ENCODE measurements at places on chromosomes 2 and 18. TPM values are rescaled to one million over a fixed set of nuclear protein-coding genes. Genes with fewer than 3 reads are reported as not detected.

- peak overlapping the region; percentile 5 for H3K27ac ChIP-seq
- peaks cover 7% of the 10 kb centered on the region for H3K36me3 ChIP-seq
- peaks cover 14% of the 10 kb centered on the region for H3K4me1 ChIP-seq
- no peak overlapping the region for H3K4me3 ChIP-seq
Measured at GRCh38 chr2:118841450-118841827, 6.0 kb downstream of the EN1 start.

DNA sequence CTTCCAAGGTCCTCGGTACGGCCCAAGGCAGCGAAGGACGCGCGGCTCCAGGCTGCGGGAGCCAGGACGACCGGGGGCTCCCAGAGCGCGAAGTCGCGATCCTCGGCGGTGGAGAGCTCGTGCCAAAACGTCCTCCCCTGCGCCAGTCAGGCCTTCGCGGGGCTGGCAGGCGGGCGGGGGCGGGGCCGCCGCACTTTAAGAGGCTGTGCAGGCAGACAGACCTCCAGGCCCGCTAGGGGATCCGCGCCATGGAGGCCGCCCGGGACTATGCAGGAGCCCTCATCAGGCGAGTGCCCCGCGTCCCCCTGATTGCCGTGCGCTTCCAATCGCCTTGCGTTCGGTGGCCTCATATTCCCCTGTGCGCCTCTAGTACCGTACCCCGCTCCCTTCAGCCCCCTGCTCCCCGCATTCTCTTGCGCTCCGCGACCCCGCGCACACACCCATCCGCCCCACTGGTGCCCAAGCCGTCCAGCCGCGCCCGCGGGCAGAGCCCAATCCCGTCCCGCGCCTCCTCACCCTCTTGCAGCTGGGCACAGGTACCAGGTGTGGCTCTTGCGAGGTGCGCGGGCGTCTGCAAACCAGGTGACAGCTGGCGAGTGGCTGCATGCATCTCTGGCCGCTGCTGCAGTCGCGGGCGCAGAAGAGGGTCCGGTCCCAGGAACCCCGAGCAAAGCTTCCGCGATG is at the start of gene CIDEA:
TSS of gene CIDEA (plus strand) at position 226 of the 684 bp plus-strand sequence. CDS start at position 249, 23 bp downstream.
- H3K4me1 ChIP-seq: no peaks in the 10 kb centered on the region
- no peak for DNase-seq
- no peak within 1 kb of the TSS for H3K4me3 ChIP-seq
- no peaks in the 10 kb centered on the region for H3K36me3 ChIP-seq
- peaks cover 61% of the 10 kb centered on the region for H3K27me3 ChIP-seq

GRCh38 chr2:204892506-204893255 is 347.4 kb downstream of the PARD3B start:
- H3K27me3 ChIP-seq: no peaks in the 10 kb centered on the region
- peaks cover 15% of the 10 kb centered on the region for H3K4me1 ChIP-seq
- no peak overlapping the region for H3K4me3 ChIP-seq
- no peak overlapping the region for H3K27ac ChIP-seq
- no peak for DNase-seq
- peaks cover 19% of the 10 kb centered on the region for H3K36me3 ChIP-seq

DNA sequence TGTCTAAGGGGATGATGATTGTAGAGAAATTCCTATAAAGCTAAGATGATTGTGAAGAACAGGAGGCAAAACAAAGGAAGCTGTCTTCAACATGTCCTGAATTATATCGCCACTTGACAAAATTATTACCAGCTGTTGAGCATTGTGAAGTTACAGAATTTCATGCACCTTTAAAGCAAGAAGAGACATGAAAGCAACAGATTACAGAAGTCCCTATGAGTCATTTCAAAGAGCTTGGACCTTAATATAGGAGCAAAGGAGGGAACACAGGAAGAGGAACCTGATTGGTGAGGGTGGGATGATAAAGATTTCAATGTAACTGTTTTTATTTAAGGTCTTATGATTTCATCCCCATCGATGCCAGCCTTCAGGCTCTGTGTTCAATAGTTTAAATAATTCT is 526.9 kb upstream of the HNMT start:
- no peaks in the 10 kb centered on the region for H3K4me1 ChIP-seq
- H3K36me3 ChIP-seq: no peaks in the 10 kb centered on the region
- H3K27me3 ChIP-seq: no peaks in the 10 kb centered on the region

GRCh38 chr18:10661317-10661716 is 135.5 kb downstream of the NAPG start:
- no peaks in the 10 kb centered on the region for H3K27me3 ChIP-seq
- no peak for DNase-seq
- H3K36me3 ChIP-seq: no peaks in the 10 kb centered on the region
- H3K4me3 ChIP-seq: no peak overlapping the region
- H3K4me1 ChIP-seq: no peaks in the 10 kb centered on the region

GRCh38 chr2:69958480-69958879 is 3.0 kb downstream of the ASPRV1 start:
- peaks cover 7% of the 10 kb centered on the region for H3K4me1 ChIP-seq
- H3K27me3 ChIP-seq: peaks cover 25% of the 10 kb centered on the region
- DNase-seq: no peak

GRCh38 chr2:46490521-46491141 is 11.3 kb downstream of the TMEM247 start:
- H3K27ac ChIP-seq: no peak overlapping the region
- H3K4me3 ChIP-seq: no peak overlapping the region
- H3K4me1 ChIP-seq: no peaks in the 10 kb centered on the region
- H3K27me3 ChIP-seq: no peaks in the 10 kb centered on the region
- no peaks in the 10 kb centered on the region for H3K36me3 ChIP-seq

DNA sequence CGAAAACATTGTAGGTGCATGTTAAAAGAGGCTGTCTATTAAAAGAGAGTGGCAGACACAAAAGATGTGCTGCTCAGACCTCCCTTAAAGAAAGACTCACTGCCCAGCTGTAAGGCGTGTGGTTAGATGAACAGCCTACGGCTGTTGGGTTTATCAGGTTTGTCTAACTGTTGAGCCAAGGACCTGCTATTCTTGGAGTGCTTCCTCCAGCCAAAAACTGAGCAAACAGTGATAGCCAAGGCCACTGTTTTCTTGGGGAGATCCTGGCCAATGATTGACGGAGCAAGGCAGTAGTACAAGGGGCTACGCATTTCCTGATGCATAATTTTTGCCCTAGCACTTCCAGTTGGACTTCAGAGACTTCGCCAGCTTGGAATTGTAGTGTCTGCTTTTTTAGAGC is 1.4 kb upstream of the RAB3GAP1 start:
- peaks cover 41% of the 10 kb centered on the region for H3K4me1 ChIP-seq
- H3K36me3 ChIP-seq: peaks cover 18% of the 10 kb centered on the region
- H3K27me3 ChIP-seq: peaks cover 4% of the 10 kb centered on the region

DNA sequence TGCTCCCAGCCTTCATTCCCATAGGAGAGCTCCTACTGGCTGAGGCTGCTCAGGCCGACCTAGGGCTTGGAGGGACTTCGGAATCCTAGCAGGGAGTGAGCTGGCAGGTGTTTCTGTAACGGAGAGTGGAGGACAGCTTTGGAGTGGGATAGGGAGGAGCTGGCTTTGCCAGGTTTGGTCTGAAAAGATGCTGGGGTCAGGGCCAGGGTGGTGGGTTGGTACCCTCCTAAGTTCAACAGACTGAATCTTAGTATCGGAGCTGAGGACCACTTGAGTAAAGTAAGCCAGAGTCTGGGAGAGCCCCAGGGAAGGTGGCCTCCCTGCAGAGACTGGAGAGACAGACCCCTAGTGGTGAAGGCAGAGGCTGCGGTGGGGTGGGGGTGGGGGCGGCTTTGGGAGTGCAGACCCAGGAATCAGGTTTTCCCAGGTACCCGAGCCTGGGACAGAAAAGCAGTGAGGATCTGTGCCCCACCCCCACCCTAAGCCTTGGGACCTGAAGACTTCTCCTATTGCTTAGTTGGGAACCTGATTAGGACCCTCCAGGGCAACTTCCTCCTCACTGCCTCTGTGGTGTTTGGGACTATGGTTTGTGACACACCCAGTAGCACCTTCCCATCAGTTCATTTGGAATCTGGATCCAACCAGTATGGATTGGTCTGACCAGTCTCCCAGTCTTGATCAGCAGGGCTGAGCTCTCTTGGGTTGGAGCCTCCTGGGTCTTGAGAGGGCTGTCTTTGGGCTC is 3.0 kb downstream of the CNNM4 start:
- H3K36me3 ChIP-seq: peaks cover 3% of the 10 kb centered on the region
- peak overlapping the region; percentile 74 for H3K4me3 ChIP-seq
- H3K27ac ChIP-seq: peak overlapping the region; percentile 60
- H3K27me3 ChIP-seq: no peaks in the 10 kb centered on the region
- no peak for DNase-seq
- H3K4me1 ChIP-seq: peaks cover 62% of the 10 kb centered on the region

- H3K4me3 ChIP-seq: no peak overlapping the region
- no peak for DNase-seq
- H3K27me3 ChIP-seq: peaks cover 23% of the 10 kb centered on the region
- peaks cover 3% of the 10 kb centered on the region for H3K4me1 ChIP-seq
- H3K27ac ChIP-seq: no peak overlapping the region
Measured at GRCh38 chr2:205771031-205771430, 88.7 kb downstream of the NRP2 start.

GRCh38 chr2:1488181-1488671 is 75.0 kb downstream of the TPO start:
- peaks cover 3% of the 10 kb centered on the region for H3K27me3 ChIP-seq
- no peak for DNase-seq
- no peaks in the 10 kb centered on the region for H3K36me3 ChIP-seq
- no peak overlapping the region for H3K4me3 ChIP-seq
- peaks cover 1% of the 10 kb centered on the region for H3K4me1 ChIP-seq
- H3K27ac ChIP-seq: no peak overlapping the region

DNA sequence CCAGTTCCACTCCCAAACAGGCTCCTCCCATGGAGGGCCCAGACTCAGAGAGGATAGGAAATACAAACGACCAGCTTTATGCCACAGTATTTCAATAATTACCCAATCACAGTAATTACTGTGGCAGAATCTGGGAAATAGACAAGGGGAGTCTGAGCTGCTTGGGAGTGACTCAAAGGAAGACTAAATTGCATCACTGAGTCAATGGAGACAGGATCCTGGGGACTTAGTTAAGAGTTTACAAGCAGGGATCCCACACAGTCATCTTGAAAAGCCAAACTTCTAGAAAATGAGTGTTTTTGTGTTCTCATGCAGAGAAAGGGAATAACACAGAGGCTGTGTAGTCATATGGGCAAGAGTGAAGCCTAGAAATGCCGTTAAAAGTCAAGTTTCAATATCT is 1142.1 kb downstream of the CNTNAP5 start:
- no peaks in the 10 kb centered on the region for H3K4me1 ChIP-seq
- no peaks in the 10 kb centered on the region for H3K27me3 ChIP-seq
- H3K4me3 ChIP-seq: no peak overlapping the region
- H3K36me3 ChIP-seq: no peaks in the 10 kb centered on the region
- DNase-seq: no peak

DNA sequence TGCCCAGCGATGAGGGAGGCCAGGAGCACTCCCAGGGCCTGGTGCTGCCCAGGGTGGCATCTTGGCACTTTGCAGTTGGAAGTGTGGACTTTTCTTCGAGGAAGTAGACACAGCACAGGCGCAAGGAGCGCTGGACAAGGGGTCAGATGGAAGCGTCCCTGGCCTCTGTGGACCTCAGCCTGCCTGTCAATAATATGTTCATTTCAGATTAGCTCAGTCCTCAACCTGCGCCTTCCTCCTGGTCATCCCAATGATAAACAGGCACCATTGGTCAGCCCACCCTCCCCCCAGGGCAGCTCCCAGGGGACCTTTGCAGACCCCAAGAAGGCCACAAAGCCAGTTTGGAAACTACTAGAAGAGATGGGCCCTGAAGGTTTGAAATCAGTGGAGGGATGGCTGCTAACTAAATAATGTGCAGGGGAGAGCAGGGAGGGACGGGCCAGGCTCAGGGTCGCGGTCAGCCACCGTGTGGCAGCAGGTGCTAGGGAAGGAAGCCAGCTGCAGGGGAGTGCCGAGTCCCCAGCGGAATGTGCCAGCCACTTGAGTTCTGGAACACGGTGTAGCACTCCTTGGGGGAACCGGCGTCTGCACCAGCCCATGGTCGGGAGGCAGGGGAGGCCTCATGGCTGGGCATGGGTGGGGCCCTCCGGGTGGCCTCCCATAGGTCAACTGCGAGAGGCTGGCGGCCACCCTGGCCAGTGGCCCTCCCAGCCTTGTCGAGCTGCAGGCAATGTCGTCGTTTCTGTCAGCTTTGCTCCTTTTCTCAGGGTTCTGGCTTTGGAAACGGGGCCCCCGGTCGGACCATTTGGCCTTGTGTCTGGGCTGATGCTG is 59.9 kb downstream of the ADI1 start:
- no peak overlapping the region for H3K27ac ChIP-seq
- no peaks in the 10 kb centered on the region for H3K27me3 ChIP-seq

DNA sequence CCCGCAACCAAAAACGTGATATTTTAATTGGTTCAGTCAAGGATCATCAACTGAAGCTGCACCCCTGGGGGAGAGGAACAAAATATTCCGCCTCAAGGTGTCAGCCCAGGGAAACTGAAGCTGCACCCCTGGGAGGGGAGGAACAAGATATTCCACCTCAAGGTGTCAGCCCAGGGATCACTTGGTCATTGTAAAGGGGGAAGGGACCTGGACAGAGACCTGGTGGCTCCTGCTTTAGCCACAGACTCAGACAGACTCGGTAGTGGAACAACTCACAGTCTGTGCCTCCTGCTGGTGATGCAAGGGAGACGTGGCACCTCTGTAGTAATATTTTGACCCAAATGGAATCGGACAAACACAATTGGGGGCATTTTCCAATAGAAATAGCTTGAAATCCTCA is 75.1 kb downstream of the GBX2 start:
- H3K4me1 ChIP-seq: no peaks in the 10 kb centered on the region
- DNase-seq: no peak
- no peak overlapping the region for H3K4me3 ChIP-seq
- H3K27me3 ChIP-seq: no peaks in the 10 kb centered on the region
- no peak overlapping the region for H3K27ac ChIP-seq

DNA sequence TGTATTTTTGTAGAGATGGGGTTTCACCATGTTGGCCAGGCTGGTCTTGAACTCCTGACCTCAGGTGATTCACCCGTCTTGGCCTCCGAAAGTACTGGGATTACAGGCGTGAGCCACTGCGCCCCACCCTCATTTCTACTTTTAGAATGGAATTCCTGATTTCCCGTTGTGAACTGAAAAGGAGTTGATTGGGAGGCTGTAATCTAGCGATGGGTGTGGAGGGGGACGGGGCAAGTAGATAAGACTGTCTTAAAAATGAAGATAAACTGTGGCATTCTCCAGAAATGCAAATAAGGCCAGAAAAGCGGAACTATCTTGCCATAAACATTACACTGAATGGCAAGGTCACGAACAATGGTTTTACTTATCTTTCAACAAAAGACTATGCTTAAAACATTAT is 135.4 kb downstream of the TRIB2 start:
- H3K27me3 ChIP-seq: peaks cover 45% of the 10 kb centered on the region
- H3K27ac ChIP-seq: no peak overlapping the region
- H3K4me1 ChIP-seq: peaks cover 7% of the 10 kb centered on the region
- no peaks in the 10 kb centered on the region for H3K36me3 ChIP-seq

The STAT4 gene
- total RNA-seq: 84.4 TPM

The CYRIA gene
- total RNA-seq: 0.20 TPM

The UGT1A6 gene
- not detected for total RNA-seq

The CNTNAP5 gene
- total RNA-seq: not detected

The MROH2A gene
- total RNA-seq: not detected

The PRKAG3 gene
- total RNA-seq: not detected

The HOXD12 gene
- not detected for total RNA-seq

The IL18RAP gene
- 3.8 TPM for total RNA-seq

The OR6B2 gene
- not detected for total RNA-seq

The CDH20 gene
- not detected for total RNA-seq

The LONRF2 gene
- 0.02 TPM for total RNA-seq

The ASTL gene
- total RNA-seq: not detected

Data from activated CD4-positive, alpha-beta T cell treated with anti-CD3 and anti-CD28 coated beads, Interleukin-2, amount 10 ng/mL, durations not matched to agents 7 days and 5 days (primary cell).